ENCODE measurements at places on chromosomes 7 and 10.

DNA sequence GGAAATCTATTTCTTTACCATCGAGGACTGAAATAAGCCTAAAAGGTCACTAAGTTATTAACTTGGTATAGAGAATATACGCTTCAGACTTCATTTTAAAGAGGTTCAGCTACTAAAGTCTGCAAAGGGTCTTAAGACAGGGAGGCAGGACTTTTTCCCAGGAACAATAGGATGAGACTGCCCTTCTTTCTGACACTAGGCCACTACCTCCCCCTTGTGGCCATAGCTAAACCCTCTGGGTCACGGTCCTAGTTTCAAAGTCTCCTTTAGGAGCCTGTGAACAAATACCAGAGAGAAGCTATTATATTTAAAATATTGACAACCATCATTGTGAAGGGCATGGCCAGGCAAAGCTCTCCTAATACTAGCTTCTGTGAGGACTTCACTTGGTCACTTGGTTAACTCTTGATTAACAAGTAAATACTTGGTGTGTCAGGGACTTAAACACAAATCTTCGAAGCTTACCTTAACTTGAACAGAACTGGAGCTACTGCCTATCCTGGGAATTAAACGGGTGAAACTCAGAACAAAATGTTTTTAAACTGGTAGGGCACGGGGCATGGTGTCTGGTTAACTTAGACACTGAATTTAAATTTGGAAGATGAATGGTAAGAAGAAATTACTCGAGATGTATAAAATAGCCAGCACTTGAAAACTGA lies 75.6 kb downstream of the CCDC6 start:
- DNase-seq: peak; percentile 52

- no peak for DNase-seq
Measured at GRCh38 chr10:125162120-125162931, 2.0 kb upstream of the CTBP2 start.

- DNase-seq: no peak
Measured at GRCh38 chr7:72674394-72674793, 153.6 kb downstream of the TYW1B start.

DNA sequence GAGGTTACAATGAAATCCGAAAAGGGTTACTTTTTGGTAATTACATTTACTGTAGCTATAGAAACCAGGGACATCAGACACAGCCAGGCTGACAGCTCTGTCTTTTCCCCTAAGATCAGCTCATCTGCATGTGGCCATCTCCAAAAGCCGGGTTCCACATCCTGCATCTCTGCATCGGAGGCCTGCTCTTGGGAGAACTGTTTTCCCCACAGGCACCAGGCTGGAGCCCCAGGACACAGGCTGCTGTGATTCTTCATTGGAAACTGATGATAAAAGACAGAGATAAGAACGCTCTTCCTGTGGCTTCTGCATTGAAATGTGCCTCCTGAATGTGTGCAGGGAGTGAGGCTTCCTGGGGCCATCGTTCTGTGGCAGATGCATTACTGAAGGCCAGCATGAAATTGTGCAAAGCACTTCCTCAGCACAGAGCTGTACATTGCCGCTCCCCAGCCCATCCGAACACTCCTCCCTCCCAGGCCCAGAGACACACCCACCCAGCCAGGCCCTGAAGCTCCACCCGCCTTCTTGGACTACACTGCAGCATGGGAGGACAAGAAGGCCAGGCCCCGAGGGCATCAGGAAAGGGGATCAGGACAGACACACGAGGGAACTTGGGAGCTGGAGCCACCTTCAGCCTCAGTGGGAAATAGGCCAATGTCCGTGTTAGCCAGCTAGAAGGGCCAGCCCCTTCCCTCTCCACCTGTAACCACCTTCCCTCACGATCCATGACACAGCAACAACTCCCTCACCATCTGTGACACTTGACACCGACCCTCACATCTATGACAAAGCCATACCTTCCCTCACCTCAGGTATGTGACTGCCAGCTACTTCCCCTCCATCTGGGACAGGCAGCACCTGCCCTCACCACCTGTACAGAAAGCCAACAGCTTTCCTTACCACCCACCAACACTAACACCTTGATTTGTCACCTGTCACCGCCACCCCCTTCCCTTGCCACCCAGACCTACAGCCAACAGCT lies 113.2 kb downstream of the GRID1 start:
- DNase-seq: no peak

DNA sequence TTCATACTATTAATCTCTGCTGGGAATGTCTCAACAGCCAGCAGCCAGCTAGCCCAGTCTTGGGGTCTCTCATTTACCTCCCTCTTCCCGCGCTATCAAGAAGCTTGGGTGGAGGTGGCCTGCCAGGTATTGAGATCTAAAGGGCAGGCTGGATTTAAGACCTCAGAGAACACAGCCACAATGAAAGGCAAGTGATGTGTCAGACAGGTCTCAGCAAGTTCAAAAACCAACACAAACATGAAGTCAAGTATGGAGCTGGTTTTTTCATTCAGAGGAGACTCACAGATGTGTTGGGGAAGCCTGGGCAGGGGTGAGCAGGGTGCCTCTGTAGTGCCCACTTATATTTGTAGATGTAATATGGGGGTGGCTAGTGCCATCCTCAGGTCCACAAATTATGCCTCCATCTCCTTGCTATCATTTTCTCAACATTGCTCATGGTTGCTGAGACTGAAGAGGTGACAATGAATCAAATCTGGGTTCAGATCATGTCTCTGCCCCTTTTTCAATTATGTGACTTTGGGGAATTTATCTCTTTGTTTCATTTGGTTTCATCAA lies 27.7 kb upstream of the CROT start:
- DNase-seq: no peak

DNA sequence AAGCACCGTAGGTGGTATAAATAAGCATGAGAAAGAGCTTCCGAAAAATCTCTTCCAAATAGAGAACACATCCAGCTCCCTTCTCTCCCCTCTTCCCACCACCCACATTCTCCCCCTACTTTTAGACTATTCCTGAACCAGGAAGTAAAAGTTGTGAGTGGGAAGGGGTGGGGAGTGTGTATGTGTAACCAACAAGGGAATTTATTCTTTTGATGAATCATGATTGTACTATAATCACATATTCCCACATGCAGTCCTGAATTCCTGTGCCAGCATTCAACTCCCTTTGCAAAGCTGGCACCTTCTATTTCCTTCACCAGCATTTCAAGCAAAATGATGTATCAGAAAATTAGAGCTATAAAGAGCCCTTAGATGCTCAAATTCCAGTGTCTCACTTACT lies 230.6 kb upstream of the CHRM2 start:
- DNase-seq: no peak

Measured in fibroblast of the conjunctiva (primary cell).